ENCODE measurements at places on chromosomes 2 and 18.

DNA sequence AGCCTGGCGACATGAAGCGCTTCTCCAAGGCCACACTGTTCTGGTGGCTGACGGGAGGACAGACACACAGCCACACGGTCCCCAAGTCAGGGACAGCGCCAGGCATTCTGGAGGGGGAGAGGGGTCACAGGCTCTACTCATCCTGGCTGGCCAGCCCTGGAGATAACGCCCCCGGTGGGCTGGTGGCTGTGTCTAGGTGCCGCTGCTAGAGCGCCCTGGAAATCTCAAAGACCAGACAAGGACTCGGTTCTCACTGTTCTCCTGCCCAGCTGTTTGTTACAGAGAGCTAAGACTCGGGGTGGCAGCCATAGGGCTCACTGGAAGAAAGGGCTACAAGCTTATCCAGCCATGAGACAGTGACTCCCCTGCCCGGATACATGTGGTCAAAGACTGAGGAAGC is 72.0 kb downstream of the KCNF1 start:
- no peak for DNase-seq

- DNase-seq: no peak
These were observed 119.7 kb upstream of the CTNNA2 start for GRCh38 chr2:79393107-79393685.

- DNase-seq: no peak
These were observed 376.3 kb upstream of the MYT1L start for GRCh38 chr2:2707206-2707991.

- DNase-seq: no peak
These were observed 80.7 kb upstream of the MEX3C start for GRCh38 chr18:51278045-51278649.

GRCh38 chr2:171400395-171400794 is 33.4 kb downstream of the METTL8 start:
- DNase-seq: no peak

DNA sequence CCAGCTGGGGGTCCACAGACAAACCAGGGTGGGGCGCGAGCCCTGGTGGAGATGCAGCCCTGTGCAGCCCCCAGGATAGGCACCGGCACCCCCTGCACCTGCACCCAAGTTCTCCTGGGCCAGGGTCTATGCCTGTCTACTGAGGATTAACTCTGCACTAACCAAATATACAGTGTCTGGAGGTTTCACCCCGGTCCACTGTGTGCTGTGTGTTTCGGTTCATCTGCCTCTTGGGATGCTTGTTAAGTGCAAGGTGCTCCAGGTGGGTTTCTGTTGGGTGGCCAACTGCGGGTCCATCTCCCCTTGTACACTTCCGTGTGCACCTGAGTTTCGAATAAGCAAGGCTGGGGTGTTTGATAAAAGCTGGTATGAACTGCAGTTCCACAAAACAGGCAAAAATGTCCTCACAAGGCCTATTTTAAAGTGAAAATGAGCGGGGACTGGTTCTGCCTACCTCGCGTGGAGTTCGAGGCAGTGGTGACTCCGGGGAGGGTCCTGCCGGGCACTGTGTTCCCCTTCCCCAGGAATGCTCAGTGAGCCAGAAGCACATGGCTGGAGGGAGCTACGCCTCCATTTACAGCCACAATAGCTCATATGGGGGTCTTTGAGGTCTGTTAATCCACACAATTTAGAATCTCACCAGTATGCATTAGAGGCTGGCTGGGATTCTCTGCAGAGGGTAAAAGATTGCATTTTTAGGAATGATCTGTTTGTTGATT is 70.7 kb downstream of the EDAR start:
- no peak for DNase-seq

- no peak for DNase-seq
These were observed 207.5 kb downstream of the NR4A2 start for GRCh38 chr2:156125018-156125417.

DNA sequence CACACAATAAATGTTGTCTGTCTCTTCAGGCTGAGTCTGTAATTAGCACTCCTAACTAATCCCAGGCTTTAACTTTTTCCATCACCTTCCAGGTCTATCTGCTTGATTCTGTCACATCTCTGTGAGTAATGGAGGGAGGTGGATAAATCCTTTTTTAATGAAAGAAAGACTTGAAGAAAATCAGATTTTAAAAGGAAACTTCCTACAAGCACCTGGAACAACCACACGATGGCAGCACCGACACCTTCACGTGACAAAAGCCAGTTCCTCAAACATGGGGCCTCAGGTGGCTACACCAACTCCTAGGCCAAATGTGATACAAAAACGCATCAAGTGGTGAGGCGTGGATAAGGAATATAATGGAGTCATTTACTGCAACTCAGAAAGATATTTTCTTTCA is 41.8 kb downstream of the TGFBRAP1 start:
- no peak for DNase-seq

- DNase-seq: no peak
These were observed 77.7 kb downstream of the KCTD18 start for GRCh38 chr2:200431996-200432705.

GRCh38 chr2:174967691-174968260 is 37.4 kb downstream of the CHN1 start:
- no peak for DNase-seq

DNA sequence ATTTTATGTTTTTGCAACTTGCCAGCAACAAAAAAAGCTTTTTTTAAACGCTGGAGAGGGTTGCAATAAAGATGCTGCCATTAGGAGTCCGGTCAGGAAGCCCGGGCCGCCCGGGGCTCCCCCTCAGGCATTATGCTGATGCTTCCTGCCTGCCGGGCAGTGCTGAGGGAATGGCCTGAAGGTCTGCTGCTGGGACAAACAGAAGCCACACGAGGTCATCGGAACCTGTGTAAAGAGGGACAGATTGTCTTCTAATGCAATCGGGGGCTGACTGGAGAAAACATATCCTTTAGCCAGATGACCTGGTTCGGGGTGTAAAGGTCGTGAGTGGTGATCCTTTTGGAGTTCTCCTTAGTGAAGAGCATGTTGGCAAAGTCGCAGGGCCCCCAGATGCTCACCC is 2.3 kb downstream of the IMPA2 start:
- no peak for DNase-seq

- no peak for DNase-seq
These were observed at the start of gene LAMA3 for GRCh38 chr18:23689031-23689615. LAMA3 (plus strand) TSS chr18:23689453; CDS start chr18:23689684, 231 bp downstream.

DNA sequence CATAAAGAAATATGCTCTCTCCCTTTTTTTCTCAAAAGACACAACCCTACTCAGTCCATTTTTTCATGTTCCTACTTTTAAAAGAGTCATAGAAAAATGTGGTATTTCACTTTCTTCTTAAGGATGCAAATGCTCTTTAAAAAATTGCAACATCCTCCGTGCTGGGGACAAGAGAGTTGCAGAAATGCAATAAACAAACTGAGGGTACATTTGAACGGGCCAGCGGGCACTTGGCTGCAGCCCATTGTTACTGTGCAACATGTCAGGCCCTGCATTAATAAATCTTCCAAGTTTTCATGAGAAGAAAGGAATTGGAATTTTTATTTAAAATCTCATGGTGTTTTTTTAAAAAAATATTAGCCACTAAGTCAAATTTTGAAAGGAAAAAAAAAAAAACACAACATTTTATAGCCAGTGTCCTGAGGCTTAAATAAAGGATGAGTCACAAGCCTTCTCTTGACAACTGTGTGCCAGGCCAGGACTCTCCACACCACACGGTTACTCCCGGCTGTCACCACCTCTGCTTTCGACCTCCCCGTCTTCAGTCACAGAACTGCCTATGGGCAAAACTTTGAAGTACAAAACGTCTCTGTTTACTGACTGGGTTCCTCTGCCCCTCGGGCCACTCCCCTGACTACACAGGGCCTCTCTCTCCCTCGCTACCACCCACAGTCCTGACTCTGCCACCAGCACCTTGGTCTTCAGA is 57.5 kb upstream of the MFF start:
- DNase-seq: no peak

GRCh38 chr2:158498043-158498748 is 41.4 kb downstream of the PKP4 start:
- no peak for DNase-seq

DNA sequence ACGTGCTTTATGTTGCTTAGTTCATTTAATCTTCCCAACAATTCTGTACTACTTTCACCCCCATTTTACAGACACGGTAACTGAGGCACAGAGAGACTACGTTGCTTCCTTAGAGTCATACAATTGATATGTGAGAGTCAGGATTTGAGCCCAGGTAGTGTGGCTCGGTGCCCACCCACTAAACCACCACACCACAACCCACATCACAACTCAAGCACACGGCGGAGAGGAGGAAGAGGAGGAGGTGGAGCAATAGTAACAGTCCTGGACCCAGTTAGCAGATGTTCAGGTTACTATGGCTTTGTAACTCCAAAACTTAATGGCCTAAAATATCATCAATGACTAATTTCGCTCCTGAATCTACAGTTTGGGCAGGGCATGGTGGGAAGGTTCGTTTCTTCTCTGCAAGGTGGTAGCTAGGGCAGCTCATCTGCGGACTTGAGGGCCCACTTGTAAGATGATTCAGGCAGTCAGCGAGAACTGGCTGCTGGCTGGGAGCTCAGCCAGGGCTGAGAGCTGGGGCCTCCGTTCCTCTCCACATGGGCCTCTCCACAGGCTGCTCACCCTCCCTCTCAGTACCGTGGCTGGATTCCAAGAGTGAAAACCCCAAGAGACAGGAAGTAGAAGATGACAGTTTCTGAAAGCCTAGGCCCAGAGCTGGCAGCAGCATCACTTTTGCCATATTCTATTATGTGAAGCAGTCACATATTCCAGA is 167.1 kb downstream of the ZFP36L2 start:
- peak; percentile 33 for DNase-seq

GRCh38 chr18:12741351-12741750 is 38.5 kb downstream of the PSMG2 start:
- DNase-seq: no peak

DNA sequence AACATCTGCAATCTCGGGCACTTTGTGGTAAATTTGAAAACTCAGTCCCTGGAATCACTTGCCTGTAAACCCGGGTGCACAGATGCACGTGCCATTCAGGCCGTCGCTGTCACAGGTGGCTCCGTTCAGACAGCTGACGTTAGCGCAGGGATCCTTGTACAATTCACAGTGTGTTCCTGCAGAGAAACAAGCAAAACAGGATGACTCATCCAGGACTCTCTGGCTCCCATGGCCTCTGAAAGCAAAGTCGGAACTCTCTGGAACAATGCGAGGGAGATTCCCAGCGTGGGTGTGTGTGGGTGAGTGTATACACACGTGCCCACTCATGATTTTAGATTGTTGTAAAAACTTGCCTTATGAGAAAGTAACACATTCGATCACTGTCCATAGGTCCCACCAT is 136.1 kb upstream of the PID1 start:
- DNase-seq: no peak

DNA sequence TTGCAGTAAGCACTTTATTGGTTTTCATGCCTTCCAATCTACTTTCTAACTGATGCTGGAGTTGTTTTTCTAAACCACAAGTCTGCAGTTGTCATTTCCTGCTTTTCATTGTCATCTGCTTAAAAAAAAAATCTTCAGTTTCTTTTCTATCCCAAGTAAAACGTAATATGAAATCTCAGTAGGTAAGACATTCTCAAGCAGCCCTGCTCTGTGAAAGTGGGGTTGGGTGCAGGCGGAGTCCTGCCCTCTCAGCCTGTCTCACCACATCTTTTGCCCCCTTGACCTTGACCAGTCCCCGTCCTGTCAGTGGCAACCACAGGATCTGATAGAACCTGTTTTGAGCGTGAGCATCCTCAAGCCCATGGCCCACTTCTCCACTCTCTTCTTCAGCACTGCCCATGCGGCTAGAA is 80.0 kb upstream of the CPO start:
- peak; percentile 70 for DNase-seq

- no peak for DNase-seq
These were observed 239.9 kb upstream of the ID2 start for GRCh38 chr2:8441986-8442385.

Measured in T-helper 1 cell (primary cell).